ENCODE measurements at places on chromosomes 7 and 10.

- no peak for DNase-seq
These were observed 602.9 kb downstream of the IPMK start for GRCh38 chr10:57664815-57665214.

GRCh38 chr7:100130608-100131453 is 4.1 kb downstream of the MBLAC1 start:
- peak; percentile 54 for DNase-seq

- no peak for DNase-seq
These were observed 58.0 kb downstream of the VSTM4 start for GRCh38 chr10:49057231-49057880.

GRCh38 chr10:10860455-10860976 is 157.2 kb upstream of the CELF2 start:
- no peak for DNase-seq

DNA sequence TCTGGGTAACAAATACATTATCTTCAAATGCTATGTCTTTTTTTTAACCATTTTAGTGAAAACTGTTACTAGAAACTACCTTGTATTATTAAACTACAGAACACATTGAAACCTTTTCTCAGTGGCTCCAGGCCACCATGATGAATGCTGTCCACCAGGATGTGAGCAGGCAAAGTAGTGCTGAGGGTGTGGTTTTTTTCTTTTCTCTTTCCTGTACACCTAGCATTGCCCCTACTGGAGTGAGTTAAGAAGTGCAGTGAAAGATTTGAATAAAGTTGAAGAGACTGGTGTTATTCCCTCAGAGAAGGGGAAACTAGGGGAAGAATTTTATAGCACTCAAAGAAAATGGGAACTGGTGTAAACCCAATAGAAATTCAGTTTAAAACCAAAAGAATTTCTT is 120.0 kb upstream of the SAMD8 start:
- DNase-seq = no peak

DNA sequence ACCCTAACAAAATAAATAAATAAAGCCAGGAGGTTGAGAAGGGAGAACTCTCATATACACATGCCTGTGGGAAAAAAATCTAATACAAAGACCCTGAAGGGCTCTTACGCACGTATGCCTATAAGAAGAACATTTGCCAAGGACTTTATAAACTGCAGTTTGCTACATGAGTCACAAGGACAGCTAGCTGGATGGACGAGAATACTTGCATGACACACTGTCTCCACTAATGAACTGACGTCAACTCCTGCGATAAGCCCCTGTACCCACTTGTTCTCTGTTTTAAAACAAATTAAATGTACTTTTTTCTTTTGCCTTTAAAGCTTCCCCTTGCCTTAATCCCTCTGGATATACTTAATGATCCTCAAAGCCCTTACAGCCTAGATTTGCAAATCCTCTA is 374.6 kb upstream of the GHITM start:
- no peak for DNase-seq

- no peak for DNase-seq
These were observed at the start of gene GNAT3 for GRCh38 chr7:80511964-80512363. Gene GNAT3, minus strand, starts transcription at chr7:80512064. Its CDS starts 138 bp downstream, at chr7:80511926.

GRCh38 chr7:102811942-102812678 is 63.3 kb downstream of the FAM185A start:
- no peak for DNase-seq

GRCh38 chr7:79317728-79318127 is 135.7 kb downstream of the MAGI2 start:
- DNase-seq = peak; percentile 80

- DNase-seq = no peak
These were observed 23.7 kb downstream of the NUP42 start for GRCh38 chr7:23205577-23205908.

DNA sequence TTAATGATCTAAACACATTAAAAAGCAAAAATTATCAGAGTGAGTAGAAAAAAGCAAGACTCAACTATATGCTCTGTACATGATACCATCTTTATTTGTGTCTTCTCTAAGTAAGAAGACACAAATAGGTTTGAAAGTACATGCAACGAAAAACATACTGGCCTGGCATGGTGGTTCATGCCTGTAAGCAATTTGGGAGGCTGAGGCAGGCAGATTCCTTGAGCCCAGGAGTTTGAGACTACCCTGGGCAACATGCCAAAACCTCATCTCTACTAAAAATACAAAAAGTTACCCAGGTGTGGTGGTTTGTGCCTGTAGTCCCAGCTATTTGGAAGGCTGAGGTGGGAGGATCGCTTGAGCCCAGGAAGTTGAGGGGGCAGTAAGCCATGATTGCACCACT is 78.1 kb upstream of the TOMM7 start:
- DNase-seq = no peak

GRCh38 chr7:132577206-132578049 is 1.2 kb upstream of the PLXNA4 start:
- peak; percentile 82 for DNase-seq

GRCh38 chr7:130521258-130521951 is 29.5 kb downstream of the MEST start:
- no peak for DNase-seq

DNA sequence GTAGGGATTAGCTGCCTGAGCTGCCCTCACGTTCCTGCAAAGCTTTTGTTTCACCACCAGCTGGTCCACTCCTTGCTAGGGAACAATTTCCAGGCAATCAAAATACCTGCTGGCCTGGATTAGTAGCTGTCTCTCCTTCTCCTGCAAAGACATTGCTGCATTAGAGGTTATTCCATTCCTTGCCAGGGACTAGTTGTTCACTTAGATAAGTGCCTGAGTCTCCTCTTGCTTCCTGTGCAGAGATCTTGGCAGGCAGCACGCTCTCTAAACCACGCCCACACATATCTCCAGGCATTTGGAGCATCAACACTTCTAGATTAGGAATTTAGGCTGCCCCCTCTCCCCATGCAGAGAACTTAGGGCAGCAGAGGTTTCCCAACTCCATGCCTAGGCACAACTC is 150.4 kb upstream of the SMIM30 start:
- no peak for DNase-seq

DNA sequence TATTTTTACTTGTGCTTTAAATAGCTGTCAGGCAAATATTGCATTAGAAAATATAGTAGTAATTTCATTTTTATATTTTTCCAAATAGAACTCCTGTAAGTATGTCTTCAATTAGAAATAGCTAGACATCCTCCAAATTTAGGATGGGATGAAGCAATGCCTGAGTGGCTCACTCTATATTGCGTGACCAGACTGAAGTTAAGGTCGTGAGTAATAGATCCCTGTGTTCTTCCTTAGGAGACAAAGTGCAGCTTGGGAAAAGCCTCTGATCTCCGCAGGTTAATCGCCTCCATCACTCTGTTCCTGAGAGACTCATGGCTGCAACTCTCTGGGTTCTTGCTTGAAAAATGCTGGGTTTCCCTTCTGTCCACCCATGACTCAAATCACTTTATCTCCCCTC is 484.8 kb upstream of the ANKRD30A start:
- DNase-seq = no peak

DNA sequence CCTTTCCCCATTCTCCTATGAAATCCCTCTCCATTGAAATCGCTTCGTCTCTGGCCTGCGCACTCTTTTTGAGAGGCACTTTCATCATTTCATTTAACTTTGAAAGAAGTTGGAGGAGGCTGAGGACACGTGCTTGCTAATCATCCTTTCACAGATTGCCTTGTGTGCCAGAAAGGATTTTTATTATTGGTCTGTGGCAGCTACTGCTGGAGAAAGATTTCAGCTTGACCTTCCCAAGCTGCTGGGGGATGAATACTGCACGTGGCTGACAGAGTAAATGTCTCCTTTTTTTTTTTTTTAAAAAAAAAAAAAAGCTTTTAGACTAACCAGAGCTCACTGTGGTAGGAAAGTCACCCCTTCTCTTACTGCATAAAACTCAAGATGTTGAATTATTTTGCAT is 44.2 kb upstream of the KCNIP2 start:
- no peak for DNase-seq

DNA sequence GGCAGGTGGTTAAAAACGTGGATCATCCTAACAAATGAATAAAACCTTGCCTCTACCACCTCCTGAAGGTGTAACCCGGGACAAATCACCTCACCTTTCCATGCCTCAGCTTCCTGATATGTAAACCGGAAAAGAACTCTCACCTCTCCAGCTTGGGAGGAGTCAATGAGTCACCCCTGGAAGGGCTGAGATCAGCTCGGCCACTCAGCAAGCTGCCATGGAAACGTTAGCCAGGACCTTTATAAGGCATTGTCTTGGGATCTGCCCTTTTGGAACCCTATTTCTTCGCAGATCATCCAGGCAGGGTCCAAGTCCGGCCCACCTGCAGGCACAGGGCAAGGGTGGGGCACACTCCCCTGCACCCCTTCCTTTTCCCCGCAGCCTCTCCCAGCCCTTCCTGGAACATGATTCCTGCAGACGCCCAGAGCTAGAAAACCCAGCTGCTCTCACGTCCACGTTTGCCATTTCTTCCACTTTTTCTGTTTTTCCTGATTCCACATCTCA is 81.6 kb upstream of the PFKP start:
- DNase-seq = peak; percentile 19

DNA sequence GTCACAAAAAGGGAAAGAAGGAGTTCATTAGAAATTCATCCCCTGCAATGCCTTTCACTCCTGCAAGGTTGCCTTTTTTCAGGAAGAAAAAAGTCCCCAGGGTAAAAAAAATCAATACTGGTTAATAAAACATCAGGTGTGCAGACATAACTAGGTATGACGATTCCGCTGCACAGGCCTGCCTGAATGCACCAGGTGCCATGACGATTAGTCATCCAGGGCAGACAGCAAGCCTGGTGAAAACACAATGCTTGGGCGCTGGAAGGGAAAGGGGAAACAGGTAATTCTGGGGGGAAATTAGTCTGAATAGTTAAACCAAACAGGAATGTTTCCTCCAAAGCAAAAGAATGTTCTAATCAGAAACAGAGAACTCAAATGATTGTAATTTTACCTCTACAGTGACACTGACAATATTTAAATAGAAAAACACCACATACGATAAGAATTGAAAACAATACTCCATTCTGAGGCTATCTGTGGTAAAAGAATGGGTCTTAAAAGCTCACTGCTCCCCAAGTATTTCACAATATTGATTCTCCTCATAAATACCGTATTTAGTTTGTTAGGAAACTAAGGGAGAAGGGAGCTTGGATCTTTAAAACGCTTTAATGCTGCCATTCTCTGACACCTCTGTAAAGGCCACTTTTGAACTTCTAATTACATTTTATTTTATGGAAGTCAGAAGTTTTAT is 45.2 kb downstream of the VPS41 start:
- DNase-seq = no peak

- DNase-seq = peak; percentile 27
These were observed 32.2 kb downstream of the BAIAP2L1 start for GRCh38 chr7:98368716-98369115.

DNA sequence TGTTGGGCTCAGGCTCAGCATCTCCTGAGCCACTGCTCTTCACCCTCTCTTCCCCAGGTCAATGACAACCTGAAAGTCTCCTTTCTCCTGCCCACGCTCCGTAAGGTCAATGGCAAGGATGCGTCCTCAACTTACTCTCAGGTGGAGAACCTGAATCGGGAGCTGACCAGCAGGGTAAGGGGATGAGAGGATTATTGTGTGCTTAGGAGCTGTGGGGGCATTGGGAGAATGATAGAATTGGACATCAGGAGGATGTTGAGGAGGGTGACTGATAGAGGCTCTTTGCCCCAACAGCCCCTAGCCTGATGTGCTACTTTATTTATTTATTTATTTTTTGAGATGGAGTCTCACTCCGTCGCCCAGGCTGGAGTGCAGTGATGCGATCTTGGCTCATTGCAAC is 1.3 kb downstream of the LRWD1 start:
- DNase-seq = no peak

DNA sequence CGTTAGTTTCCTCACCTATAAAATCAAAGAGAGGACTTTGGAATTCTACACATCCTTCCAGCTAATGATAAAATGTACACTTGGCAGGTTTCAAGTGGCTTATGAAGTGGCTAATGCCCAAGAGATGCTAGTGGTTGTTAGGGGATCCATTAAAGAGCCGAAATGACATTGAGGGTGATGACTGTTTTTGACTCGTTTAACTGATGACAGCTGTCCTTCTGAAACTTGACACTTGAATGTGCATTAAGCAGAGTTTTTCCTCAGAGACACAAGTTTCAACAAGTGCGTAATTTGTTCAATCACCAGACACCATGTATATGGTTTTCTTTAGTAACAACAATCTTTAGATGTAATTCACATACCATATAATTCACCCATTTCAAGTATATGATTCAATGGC is 1.6 kb upstream of the PRF1 start:
- DNase-seq = no peak

DNA sequence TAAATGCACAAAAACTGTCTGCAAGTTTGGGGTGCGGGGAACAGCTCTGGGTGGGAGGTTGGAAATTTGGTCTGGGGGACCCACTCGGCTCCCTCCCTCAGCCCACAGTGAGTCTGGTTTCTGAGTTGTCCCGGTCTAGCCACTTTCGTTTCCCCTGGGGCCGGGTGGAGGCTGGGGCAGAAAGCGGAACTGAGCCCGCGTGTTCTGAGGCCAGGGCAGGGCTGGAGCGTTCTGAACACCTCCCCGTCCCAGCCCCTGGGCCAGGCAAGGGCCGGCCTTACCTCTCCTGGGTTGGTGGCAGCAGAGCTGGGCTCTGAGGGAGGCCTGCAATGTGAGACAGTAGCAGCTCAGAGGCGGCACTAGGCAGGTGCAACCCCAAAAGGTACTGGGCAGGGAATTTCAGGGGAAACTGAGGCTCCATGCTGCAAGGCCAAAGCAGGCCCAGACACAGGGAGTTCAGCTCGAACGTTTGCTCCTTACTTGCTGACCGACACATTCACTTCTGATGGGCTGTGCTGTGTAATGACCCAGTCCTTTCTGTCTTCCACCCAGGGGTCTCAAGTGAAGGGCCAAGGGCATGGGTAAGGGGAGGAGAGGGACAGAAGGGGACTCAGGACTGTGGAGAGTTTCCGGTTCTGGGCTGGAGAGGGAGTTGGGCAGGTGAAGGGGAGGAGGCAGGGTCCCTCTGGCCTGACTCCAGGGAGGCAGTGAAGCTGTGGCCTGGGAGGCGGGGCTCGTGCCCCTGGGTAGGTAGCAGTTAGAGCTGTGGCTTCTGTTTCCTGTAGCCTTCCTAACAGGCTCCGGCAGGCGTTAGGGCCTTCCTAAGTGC is 3.0 kb downstream of the IRF5 start:
- DNase-seq = no peak

- DNase-seq = no peak
These were observed 1068.1 kb downstream of the NRG3 start for GRCh38 chr10:82943142-82943541.

DNA sequence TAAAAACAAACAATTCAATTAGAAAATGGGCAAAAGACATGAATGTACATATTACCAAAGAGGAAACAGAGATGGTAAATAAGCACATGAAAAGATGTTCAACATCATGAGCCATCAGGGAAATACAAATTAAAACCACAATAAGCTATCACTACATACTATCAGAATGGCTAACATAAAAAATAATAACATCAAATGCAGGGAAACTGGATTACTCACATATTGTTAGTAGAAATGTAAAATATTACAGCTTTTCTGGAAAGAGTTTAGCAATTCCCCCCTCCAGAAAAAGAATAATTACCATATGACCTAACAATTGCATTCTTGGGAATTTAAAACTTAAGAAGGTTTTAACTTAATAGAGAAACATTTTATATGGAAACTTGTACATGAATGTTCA is 232.9 kb upstream of the MTPN start:
- DNase-seq = no peak

- no peak for DNase-seq
These were observed 309.4 kb downstream of the SFMBT2 start for GRCh38 chr10:7101451-7101850.

GRCh38 chr10:77163670-77164348 is 473.8 kb downstream of the KCNMA1 start:
- DNase-seq = peak; percentile 97
